ENCODE measurements at places on chromosomes 2 and 18.

DNA sequence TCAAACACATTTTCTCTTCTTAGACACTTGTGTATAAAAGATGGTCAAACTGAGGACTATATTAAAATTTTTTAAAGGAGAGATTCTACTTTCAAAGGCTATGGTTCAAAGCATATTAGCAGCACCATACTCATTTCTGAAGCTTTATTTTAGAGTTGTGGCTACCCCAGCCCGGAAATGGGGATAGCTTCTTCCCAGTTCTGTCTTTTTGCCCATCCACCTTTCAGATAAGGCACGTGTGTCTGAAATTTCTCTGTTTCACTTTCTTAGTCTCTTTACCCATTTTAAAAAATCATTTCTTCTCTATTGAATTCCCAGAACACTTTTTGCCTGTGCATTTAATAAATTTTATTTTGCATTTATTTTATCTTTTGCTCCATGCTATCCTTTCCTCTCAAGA, 431.5 kb downstream of the RNF144A start:
- no peak for DNase-seq

GRCh38 chr2:32977228-32977758, 30.5 kb downstream of the LTBP1 start:
- DNase-seq, result no peak

DNA sequence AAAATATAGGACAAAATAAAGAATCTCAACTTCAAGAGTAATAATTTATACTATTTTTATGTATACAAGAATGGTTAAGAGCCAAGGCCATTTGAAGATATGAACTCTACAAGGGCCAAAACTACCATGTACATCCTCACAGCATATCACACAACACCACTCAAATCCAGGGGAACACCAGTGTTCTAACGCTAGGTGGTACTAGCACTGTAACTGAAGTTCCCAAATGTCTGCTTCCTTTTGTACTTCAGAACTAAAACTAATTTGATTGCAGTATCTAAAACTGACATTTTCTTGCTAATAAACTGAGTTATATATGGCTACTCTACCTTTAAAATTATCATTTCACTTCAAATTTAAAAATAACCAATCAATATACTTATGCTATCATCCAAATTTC, 47.0 kb downstream of the REV1 start:
- DNase-seq, result no peak

DNA sequence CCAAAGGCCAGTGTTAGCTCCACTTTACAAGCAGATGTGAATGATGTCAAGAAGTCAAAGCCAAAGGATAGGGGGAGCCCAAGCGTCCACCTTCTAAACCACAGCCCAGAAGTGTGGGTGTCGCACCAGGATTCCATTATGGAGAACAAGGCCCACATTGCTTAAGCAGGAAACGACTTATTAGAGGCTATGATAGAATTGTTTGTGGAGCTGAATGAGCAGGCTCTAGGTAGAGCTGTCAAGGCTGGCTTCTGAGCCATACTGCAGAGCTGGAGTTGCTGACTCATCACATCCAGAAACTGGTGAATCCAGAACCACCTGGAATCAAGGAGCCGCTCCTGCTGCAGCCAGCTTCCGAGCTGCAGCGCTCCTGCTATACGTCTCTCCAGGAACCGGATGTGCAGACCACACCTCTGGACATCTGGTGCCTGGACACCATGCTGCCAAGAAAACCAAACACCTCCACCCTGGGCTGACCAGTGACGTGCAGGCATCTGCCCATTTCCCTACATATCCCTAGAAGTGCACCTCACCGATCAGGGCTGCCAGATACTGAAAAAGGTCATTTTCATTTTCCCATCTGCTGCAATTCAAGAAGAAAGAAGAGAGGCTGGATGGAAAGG, 6.2 kb upstream of the TWIST2 start:
- DNase-seq, result no peak

DNA sequence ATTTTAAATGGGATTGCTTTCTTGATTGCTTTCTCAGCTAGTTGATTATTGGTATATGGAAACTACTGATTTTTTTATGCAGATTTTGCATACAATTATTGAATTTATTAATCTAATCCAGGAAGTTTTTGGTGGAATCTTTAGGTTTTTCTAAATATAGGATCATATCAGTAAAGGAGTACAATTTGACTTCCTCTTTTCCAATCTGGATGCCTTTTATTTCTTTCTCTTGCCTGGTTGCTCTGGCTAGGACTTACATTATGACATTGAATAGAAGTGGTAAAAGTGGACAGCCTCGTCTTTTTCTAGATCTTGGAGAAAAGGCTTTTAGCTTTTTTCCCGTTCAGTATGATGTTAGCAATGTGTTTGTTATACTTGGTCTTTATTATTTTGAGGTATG, 51.3 kb downstream of the OTX1 start:
- no peak for DNase-seq

DNA sequence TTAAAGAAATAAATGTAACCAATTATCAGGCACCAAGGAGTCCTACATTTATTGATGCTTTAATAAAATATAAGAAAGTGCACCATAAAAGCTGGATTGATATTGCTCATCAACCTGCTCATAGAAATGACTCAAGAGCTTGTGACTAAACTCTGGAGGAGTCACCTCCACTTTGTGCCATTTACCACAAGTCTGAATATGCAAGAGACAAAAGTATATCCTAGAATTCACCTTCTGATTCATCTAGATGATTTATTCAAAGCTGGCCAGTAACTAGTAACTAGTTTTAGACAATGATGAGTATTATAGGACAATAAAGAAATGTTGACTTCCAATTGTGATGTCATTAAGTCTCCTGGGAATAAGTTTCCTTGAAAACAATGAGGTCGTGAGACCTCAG, 146.0 kb upstream of the SOX11 start:
- DNase-seq, result no peak

GRCh38 chr2:105617631-105618350, 126.9 kb upstream of the NCK2 start:
- DNase-seq, result no peak

DNA sequence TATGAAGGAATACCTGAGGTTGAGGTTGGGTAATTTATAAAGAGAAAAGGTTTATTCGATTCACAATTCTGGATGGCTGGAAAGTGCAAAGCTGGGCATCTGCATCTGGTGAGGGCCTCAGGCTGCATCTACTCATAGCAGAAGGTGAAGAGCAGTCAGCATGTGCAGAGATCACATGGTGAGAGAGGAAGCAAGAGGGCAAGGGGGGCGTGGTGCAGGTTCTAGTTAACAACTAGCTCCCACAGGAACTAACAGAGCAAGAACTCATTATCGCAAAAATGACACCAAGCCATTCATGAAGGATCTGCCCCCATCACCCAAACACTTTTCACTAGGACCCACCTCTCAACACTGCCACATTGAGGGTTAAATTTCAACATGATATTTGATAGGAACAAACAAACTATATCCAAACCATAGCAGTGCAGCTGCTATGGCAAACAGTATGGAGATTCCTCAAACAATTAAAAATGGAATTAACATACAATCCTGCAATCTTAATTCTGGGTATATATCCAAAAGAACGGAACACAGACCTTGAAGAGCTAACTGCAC, 72.8 kb upstream of the LDLRAD4 start:
- DNase-seq, result no peak
